Stimulated activated naive B cell treated with anti-CD40 and anti-IgM and Interleukin-4, amounts not matched to agents 10 μg/mL and 1 μg/mL and 100 μg/mL, for 72 hours (primary cell): ENCODE measurements at places on chromosomes 6 and 20.

DNA sequence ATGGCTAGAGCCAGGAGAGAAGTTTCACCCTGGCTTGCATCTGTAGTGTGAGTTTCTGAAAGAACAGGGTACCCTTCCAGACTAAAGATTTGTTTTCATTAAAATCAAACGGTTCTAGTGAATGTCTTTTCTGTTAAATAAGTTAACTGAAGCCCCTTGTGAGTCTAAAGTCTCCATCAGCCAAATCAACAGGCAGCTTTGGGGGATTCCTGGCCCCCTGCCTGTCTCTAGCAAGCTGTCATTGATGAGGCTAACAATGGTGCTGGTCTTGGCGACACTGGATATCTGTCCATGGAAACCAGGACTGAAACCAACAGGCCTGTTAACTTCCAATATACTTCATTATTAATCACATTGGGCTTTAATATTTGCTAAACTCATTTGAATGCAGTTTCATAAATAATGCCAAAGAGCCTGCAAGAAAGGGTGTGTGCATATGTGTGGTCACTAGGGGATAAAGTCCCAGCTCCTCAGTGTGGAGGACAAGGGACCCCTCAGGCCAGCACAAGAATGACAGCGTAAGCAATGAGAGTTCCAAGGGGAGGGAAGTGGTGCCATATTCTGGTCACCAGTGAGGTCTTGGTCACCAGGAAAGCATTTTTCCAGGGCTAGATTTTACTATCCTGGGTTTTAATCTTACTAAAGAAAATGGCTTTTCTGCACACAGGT is 9.1 kb upstream of the RNF182 start:
- no peak for DNase-seq
- no peak overlapping the region for H3K27ac ChIP-seq
- peaks cover 6% of the 10 kb centered on the region for H3K27me3 ChIP-seq
- H3K4me1 ChIP-seq = peaks cover 8% of the 10 kb centered on the region

DNA sequence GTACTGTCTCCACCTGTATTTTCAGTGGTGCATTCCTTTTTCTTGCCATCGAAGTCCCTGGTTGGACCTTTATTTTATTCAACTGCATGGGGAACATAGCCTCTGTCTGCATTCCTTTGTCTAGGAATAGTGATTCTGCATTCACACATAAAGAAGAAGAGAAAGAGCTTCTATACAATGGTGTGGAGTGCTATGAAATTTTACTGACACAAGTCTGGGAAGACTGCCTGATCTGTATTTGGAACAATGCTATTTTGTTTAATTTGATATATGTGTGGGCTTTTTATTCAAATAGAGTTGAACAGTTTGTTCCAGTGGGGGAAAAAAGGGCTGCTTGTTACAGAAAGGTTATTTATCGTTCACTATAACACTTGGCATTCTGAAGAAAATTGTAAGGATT is 375.7 kb upstream of the POU3F2 start:
- H3K27me3 ChIP-seq = no peaks in the 10 kb centered on the region
- H3K4me3 ChIP-seq = no peak overlapping the region
- no peak for DNase-seq
- H3K36me3 ChIP-seq = no peaks in the 10 kb centered on the region
- H3K4me1 ChIP-seq = no peaks in the 10 kb centered on the region

DNA sequence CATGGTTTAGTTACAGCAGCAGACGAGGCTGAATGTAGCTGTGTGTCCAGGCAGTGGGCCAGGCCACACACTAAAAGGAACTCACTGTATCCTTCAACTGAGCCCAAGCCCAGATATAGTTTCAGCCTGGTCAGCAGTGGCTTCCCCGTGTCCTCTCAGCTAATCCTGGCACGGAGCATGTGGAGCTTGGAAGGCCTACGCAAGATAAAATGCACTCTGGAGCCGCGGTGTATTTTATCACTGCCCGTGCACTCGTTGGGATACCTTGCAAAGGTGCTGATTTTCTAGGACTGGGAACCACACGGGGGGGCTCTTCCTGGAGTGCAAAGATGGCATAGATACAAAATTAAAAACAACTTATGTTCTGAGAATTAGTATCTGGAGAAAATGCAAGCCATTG is 48.4 kb upstream of the IYD start:
- H3K27ac ChIP-seq = no peak overlapping the region
- peaks cover 5% of the 10 kb centered on the region for H3K36me3 ChIP-seq
- no peak for DNase-seq
- H3K27me3 ChIP-seq = peaks cover 32% of the 10 kb centered on the region
- no peak overlapping the region for H3K4me3 ChIP-seq

- DNase-seq = no peak
- peaks cover 23% of the 10 kb centered on the region for H3K27me3 ChIP-seq
- H3K27ac ChIP-seq = no peak overlapping the region
- no peaks in the 10 kb centered on the region for H3K4me1 ChIP-seq
- H3K36me3 ChIP-seq = no peaks in the 10 kb centered on the region
- no peak overlapping the region for H3K4me3 ChIP-seq
Measured at GRCh38 chr20:24102290-24102689, 113.7 kb upstream of the GGTLC1 start.

- H3K4me3 ChIP-seq = no peak overlapping the region
- peaks cover 52% of the 10 kb centered on the region for H3K27me3 ChIP-seq
- H3K36me3 ChIP-seq = no peaks in the 10 kb centered on the region
Measured at GRCh38 chr6:7730001-7730783, 4.3 kb downstream of the BMP6 start.

DNA sequence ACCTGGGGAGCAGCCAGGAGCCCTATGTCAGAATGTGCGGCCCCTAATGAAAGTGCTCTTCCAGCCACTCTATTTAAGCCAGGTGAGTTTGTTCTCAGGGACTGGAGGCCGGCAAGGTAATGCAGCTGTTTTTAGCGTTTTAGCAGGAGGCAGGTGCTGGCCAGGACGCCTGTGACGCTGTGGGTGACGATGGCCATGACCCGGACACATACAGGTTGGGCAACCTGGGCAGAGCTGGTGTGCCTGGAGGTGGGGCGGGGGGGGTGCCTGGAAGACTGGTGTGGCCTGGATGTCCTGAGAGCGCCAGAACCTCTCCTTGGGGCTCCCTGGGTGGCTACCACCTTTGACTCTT is 51.7 kb downstream of the RBM38 start:
- H3K4me1 ChIP-seq = peaks cover 13% of the 10 kb centered on the region
- no peak overlapping the region for H3K4me3 ChIP-seq
- no peaks in the 10 kb centered on the region for H3K27me3 ChIP-seq
- peak overlapping the region; percentile 20 for H3K27ac ChIP-seq

GRCh38 chr6:12081771-12082170 is 69.7 kb downstream of the HIVEP1 start:
- peaks cover 18% of the 10 kb centered on the region for H3K36me3 ChIP-seq
- H3K27ac ChIP-seq = peak overlapping the region; percentile 59
- DNase-seq = no peak
- no peaks in the 10 kb centered on the region for H3K27me3 ChIP-seq
- peak overlapping the region; percentile 54 for H3K4me3 ChIP-seq

DNA sequence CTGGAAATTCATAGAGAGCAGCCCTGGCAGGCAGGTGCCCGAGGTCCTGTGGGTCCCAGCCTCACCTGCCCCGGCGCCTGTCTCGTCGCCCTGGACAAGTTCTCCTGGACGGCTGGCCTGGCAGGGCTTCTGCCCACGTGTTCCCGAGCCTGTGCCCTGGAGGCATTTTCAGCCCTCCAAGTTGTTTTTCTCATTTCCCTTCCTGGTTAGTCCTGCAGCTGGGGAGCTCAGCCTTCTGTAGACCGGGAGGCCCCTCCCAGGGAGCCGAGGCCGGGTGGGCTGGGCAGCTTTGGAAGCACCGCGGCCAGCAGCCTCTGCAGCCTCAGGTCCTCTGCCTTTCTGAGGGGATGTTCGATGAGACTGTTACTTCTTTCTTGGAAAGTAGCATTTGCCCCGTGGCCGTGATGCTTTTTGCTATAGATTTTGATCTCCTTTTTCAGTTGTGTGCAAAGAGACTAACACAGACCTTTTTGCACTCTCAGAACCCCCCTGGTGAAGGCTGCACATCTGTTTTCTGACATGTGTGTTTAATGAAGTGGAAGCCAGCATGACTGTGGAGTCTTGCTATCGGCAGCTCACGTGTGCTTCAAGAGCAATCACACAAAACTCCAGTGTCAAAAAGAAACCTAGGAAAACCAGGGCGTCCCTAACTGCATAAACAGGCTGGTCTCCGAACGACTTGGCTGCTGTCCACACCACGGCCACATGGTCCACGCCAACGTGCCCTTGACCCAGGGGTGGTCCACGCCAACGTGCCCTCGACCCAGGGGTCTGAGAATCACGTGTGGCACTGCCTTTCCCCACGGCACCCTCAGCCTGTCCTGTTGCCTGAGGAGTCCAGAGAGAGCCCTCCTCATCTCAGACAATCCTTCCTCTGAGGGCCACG is 207.5 kb downstream of the SMOC2 start:
- H3K27ac ChIP-seq = no peak overlapping the region
- H3K4me1 ChIP-seq = no peaks in the 10 kb centered on the region
- no peak for DNase-seq
- no peak overlapping the region for H3K4me3 ChIP-seq

DNA sequence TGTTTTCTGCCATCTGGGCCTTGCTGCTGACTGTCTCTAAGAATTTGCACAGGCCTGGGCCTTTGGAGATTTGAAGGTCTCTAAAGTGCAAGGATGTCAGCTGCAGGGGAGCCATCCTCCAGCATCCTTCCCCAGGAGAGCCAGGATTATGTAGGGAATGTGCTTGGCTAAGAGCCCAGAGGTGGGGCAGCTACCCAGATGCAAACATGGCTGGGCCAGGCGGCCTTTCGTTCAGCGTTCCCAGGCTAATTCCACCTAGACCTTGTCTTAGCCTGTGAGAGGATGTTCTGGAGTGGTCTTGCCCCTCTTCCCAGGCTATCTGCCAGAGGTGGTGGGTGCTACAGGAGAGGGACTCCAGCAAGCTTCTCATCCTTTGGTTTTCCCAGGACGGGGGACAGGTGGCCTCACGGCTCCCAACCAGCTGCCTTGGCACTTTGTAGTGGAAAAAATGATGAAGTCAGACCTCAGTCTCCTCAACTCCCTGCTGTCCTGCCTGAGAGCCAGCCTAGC is 7.7 kb upstream of the PTGIS start:
- DNase-seq = no peak
- H3K4me3 ChIP-seq = no peak overlapping the region
- peaks cover 32% of the 10 kb centered on the region for H3K27me3 ChIP-seq
- no peaks in the 10 kb centered on the region for H3K36me3 ChIP-seq
- no peaks in the 10 kb centered on the region for H3K4me1 ChIP-seq

DNA sequence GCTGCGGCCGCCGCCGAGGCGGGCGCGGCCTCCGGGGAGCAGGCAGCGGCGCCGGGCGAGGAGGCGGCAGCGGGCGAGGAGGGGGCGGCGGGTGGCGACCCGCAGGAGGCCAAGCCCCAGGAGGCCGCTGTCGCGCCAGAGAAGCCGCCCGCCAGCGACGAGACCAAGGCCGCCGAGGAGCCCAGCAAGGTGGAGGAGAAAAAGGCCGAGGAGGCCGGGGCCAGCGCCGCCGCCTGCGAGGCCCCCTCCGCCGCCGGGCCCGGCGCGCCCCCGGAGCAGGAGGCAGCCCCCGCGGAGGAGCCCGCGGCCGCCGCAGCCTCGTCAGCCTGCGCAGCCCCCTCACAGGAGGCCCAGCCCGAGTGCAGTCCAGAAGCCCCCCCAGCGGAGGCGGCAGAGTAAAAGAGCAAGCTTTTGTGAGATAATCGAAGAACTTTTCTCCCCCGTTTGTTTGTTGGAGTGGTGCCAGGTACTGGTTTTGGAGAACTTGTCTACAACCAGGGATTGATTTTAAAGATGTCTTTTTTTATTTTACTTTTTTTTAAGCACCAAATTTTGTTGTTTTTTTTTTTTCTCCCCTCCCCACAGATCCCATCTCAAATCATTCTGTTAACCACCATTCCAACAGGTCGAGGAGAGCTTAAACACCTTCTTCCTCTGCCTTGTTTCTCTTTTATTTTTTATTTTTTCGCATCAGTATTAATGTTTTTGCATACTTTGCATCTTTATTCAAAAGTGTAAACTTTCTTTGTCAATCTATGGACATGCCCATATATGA is 3.2 kb downstream of the MARCKS start:
- H3K27me3 ChIP-seq = no peaks in the 10 kb centered on the region
- DNase-seq = no peak
- H3K4me1 ChIP-seq = peaks cover 10% of the 10 kb centered on the region
- peaks cover 4% of the 10 kb centered on the region for H3K36me3 ChIP-seq
- H3K27ac ChIP-seq = peak overlapping the region; percentile 95

DNA sequence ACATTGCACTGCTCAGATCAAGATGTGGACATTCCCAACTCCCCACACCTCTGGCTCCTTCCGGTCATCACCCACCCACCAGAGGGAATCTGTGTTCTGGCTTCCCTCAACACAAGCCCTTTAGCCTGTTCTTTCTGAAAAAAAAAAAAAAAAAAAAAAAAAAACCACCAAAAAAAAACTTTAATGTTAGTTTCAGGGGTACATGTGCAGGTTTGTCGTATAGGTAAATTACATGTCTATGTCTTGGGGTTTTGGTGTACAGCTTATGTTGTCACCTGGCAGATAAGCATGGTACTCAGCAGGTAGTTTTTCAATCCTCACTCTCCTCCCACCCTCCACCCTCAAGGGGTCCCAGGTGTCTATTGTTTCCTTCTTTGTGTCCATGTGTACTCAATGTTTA is 135.8 kb upstream of the FOXA2 start:
- H3K4me3 ChIP-seq = no peak overlapping the region
- no peaks in the 10 kb centered on the region for H3K36me3 ChIP-seq
- no peak for DNase-seq

DNA sequence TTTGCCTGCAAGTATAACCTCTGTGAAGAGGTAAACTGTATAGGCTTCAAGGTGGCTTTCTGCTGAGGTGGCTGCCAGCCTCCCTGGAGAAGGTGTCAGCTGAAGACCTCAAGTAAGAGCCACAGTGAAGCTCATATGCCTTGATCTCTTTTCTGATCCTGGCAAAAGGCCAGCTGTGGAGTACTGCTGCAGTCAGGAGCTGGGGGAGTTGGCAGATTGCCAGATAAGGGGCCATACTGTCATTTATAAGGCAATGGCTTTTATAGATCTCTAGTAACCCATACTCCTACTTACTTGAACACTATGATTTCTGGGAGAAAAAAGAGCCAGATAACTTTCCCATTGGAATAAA is 8.8 kb upstream of the CEP85L start:
- H3K4me3 ChIP-seq = no peak overlapping the region
- H3K27ac ChIP-seq = no peak overlapping the region
- H3K36me3 ChIP-seq = peaks cover 3% of the 10 kb centered on the region
- peaks cover 31% of the 10 kb centered on the region for H3K4me1 ChIP-seq
- no peak for DNase-seq

DNA sequence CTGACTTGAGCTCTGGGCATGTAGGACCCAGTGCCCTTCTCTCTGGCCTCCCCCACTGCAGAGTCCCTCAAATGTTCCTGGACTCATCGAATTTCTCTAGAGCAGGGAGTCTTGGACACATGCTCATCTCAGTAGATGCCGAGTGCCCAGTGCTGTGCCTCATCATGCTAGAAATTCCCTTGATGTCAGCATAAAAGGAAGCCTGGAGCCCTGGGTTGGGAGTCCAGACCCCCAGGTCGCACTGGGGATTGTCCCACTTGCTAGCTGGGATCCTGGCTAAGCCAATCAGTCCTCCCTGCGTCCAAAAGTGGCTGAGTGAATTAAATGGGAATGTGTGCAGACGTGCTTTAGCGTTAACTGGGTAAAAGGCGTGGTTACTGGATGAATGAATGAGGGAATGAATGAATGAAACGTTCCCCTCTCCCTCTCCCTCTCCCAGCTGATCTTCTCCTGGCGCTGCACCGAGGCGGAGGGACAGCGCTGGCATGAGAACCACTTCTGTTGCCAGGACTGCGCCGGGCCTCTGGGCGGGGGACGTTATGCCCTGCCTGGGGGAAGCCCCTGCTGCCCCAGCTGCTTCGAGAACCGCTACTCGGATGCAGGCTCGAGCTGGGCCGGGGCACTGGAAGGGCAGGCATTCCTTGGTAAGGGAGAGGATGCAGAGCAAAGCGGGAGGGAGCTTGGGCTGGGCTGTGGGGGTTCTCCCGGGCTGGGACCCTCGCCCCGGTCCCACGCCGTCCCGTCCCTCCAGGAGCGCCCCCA is 1.6 kb upstream of the TOMM6 start:
- peak; percentile 18 for DNase-seq
- H3K27me3 ChIP-seq = no peaks in the 10 kb centered on the region
- H3K36me3 ChIP-seq = peaks cover 19% of the 10 kb centered on the region
- H3K4me3 ChIP-seq = peak overlapping the region; percentile 95
- H3K27ac ChIP-seq = peak overlapping the region; percentile 99
